ENCODE measurements at places on chromosomes 11 and 22.

GRCh38 chr11:114130115-114130576 is 70.6 kb downstream of the ZBTB16 start:
- DNase-seq, result no peak

DNA sequence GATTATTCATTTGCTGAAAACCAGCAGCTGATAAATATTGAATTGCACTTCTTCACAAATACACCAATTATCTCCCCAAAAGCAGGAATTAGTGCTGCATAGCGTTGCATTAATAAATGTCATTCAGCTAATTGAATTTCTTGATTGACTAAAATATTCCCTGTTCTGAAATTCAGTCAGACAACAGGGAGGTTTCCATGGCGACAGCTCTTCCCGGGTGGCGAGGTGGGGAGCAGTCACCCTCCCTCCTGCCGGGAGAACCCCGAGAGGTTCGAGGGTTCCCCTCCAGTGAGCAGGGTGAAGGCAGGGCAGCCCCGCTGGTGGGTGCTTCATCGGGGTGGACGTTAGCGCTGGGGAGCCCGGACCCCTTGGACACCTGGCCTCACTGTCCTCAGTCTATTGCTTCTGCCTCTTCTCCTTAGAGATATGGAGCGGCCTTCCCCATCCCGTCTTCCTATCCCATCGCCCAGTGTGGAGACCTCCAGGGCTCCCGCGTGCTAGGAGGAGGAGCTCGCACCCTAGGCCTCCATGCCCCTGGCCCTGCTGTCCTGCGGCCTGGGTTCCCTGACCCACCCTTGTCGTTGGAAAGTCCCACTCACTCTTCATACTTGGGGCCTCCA is 983.5 kb downstream of the BRD1 start:
- no peak for DNase-seq

DNA sequence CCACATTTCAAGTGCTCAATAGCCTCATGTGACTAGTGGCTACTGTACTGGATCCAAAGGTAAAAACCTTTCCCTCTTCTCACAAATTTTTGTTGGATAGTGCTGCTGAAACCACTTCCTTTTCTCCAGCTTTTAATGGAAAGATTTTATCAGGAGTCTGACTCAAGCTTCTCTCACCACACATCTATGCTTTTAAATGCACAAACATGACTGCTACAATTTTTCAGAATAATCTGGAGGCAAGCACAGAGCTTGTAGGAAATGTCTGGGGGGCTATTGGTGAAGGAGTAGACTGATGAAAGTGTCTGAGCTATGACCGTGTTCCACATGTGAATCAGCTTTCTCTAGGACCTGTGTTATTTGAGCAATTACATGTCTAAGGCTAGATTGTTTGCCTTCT is 101.1 kb upstream of the FAT3 start:
- DNase-seq, result no peak

GRCh38 chr11:65642014-65642671 is 4.2 kb downstream of the SIPA1 start:
- DNase-seq, result no peak

GRCh38 chr22:43928468-43928867 is 4.9 kb downstream of the PNPLA3 start:
- no peak for DNase-seq

DNA sequence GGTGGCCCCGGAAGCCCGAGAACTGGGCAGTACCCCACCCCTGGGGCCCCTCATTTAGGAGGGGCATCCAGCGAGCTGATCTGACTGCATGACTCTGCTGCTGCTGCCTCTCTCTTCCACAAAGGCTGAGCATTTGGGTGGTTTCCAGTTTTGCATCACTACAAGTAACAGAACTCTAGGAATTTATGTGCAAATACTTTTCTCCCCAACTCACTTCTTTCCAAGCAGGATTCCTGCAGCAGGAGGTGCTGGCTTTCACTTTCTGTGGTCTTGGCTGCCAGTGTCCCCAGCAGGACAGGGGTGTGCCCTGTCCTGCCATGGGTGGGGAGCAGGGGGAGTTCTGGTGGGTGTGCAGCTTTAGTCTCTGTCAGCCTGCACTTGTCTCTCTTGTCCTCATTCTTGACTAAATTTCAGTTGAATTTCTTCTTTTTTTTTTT is 21.2 kb downstream of the UPB1 start:
- no peak for DNase-seq

- no peak for DNase-seq
Observed at GRCh38 chr22:30824096-30824495, 129.4 kb downstream of the OSBP2 start.

- DNase-seq, result no peak
Observed at GRCh38 chr11:119335655-119336543, 1.6 kb downstream of the RNF26 start.

DNA sequence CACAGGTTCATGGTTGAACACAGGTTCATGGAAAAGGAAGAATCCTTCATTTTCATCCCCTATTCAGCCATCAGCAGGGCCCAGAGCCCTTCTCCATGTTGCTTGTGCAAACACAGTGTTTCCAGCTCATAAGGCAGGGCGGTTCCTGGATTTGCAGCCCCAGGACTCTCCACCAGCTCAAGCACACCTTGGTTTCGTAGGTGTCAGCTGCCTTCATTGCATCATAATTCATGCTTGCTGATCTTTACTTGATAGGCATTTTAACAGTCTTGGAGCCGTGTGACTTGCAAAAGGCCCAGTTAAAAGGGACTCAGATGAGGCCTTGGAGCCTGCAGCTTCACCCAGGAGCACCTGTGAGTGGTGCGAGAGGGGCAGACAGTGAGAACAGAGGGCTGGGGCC is 318.1 kb upstream of the B3GAT1 start:
- DNase-seq, result no peak

All from stimulated activated effector memory CD8-positive, alpha-beta T cell treated with anti-CD3 and anti-CD28 coated beads, Interleukin-12 subunit alpha, Interleukin-12 subunit beta, amount 100 ng/mL, for 72 hours (primary cell).